GM13976 (cell line): ENCODE measurements at places on chromosomes 16 and 17.

DNA sequence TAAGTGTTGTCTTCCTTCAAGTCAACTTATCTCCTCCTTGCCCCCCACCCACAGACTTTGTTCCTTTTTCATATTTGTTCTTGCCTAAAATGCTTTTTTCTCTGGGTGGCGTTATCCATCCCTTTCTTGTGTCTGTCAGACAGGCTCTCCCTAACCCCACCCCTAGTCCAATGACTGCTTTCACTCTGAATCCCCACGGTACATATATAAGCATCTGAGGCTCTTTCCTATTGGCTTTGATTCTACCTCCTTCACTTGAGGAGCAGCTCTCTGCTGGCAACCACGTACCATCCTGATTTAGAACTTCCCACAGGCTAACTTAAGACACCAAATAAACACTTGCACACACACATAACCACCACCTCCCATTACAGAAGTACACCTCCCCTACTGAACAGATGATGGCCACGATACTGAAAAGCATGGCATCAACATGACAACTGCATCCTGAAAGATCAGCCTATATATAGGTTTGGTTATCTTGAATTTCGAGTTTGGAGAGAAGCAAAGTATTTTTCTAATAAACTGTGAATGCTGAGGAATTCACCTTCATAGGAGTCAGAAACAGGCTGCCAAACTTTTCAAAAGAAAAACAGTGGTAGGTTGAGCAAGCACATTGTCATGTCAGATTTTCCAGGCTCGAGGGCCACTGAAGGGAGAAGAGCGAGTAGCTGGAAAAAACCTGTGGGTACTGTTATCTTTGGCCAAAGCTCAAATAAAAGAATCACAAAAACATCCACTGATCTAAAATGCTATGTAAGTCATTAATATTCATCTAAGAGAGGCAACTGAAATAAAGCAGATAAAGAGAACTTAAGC lies 24.3 kb downstream of the STAT3 start:
- no peak for DNase-seq

- no peak for DNase-seq
Observed at GRCh38 chr16:12341423-12341822, 364.9 kb downstream of the SNX29 start.

DNA sequence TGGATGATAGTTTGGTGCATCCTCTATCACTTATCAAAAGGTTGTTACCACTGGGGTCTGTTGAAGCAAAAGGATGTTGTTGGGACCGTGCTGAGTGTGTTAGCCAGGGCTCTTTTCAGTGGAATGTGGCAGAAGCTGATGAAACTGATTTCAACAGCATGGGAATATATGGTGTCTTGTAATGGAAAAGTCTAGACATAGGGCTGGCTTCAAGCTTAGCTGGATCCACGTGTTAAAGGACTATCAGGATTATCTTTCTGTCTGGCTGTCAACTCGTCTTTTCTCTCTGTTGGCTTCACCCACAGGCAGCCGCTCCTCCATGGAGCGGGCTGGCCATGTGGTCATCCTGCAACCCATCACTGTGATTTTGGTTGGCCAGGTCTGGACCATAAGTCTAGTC lies 8.7 kb downstream of the SNX29 start:
- DNase-seq = no peak

- no peak for DNase-seq
Observed at GRCh38 chr16:73214825-73215677, 167.1 kb upstream of the ZFHX3 start.

DNA sequence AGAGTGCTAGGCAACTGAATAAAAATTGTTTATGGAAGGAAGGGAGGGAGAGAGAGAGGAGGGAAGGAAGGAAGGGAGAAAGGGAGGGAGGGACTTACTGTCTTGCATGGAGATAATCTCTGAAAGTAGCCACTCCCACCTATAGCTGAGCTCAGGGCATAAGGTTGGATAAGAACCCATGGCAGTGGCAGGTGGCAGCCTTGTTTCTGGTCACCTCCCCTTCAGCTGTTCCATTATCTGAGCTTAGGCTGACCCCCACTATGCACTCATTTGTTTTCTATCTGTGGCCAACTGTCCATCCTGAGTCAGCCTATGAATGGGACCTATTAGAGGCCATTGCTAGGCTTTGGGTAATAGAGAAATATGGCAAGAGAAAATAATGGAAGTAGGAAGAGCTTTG lies 25.3 kb upstream of the MTMR4 start:
- no peak for DNase-seq

- no peak for DNase-seq
Observed at GRCh38 chr16:66006485-66006884, 360.0 kb upstream of the CDH5 start.

- no peak for DNase-seq
Observed at GRCh38 chr17:72005332-72006163, 115.3 kb upstream of the SOX9 start.

DNA sequence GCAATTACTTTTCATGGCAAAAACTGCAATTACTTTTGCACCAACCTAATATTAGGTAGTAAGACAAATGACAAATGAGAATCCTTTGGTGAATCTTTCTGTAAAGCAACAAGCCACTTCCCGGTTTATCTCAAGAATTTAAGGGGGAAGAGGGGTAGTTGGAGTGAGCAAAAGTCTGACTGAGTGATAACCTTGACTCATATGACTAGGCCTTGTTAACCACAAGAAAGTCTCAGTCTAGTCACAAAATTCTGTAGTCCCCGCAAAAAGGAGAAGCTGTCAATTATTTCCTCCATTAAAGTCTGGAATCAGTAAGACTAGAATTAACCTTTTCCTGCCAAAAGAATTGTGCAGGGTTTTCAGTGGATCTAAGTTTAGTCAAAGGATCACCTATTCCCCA lies 72.2 kb upstream of the GNAO1 start:
- no peak for DNase-seq

GRCh38 chr17:60562421-60562820 lies 36.4 kb upstream of the APPBP2 start:
- DNase-seq = no peak

GRCh38 chr17:71970312-71970711 lies 150.5 kb upstream of the SOX9 start:
- peak; percentile 26 for DNase-seq
